ENCODE measurements at places on chromosomes 3 and 15.

- no peak for DNase-seq
Measured at GRCh38 chr3:128285042-128285966, 132.0 kb downstream of the EEFSEC start.

- no peak for DNase-seq
Measured at GRCh38 chr3:191328383-191328961, 722 bp upstream of the CCDC50 start.

DNA sequence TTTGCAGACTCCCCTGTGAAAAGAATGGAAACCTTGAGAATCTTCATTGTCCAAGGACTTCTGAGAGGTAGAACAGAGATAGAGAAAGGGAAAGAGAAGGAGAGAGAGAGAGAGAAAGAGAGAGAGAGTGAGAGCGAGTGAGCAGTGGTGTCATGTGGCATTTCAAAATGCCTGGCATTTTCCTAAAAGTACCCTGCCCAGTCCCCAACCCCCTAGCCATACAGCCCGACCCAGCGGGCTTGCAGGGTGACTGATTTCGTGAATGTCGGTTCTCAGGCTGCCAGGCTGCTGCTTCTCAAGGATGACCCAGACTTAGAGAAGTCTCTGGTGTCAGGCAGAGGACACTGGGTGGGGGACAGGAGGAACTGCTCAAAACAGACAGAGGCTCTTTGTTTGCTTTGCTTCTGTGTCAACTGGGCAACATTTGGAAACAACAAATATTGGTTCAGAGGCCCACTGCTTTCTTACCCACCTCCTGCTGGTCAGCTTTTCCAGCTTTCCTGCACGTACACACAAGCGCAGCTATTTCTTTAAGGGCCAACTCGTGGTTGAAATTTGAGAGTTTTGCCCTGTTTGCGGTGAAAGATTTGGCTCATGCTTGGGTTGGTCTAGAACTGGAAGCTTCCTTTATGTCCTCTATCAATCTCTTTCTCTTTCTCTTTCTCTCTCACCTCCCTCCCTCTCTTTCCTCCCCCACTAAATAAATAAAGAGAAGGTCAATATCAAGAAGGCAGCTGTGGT lies 3.7 kb upstream of the TF start:
- DNase-seq: no peak

DNA sequence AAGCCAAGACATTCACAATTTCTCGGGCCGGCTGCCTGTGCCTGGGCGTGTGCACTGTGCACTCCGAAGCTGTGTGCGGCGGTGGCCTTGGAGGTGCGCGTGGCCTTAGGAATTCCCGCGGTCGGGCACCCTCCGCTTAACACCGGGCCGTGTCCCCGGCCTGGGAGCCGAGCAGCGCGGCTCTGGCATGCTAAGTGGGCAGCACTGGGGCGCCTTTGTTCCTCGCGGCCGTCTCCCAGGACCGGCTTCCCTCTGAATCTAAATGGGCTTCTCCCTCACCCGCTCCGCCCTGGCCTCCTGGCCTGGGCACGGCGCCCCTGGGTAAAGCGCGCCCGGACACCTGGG lies 498 bp upstream of the ARNT2 start:
- no peak for DNase-seq

DNA sequence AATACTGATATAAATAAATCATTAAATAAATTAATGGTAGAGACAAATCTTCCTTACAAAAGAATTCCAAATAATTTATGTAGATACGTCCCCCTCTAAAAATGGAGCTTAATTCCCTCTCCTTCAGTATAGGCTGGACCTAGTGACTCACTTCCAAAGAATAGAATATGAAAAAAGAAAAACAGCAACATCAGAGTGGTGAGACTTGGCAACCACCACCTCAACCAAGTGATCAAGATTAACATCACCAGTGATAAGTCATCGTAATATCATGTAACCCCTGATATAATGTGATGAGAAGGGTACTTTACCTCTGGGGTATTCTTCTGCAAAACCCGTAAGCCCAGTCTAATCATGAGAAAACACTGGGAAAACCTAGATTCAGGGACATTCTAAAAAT lies 13.4 kb downstream of the GOLGB1 start:
- DNase-seq: no peak

Data from activated naive CD4-positive, alpha-beta T cell (primary cell).